Activated CD4-positive, alpha-beta T cell treated with anti-CD3 and anti-CD28 coated beads, Interleukin-2, amount 10 ng/mL, durations not matched to agents 24 days and 14 days (primary cell): ENCODE measurements at places on chromosomes 5 and 9.

DNA sequence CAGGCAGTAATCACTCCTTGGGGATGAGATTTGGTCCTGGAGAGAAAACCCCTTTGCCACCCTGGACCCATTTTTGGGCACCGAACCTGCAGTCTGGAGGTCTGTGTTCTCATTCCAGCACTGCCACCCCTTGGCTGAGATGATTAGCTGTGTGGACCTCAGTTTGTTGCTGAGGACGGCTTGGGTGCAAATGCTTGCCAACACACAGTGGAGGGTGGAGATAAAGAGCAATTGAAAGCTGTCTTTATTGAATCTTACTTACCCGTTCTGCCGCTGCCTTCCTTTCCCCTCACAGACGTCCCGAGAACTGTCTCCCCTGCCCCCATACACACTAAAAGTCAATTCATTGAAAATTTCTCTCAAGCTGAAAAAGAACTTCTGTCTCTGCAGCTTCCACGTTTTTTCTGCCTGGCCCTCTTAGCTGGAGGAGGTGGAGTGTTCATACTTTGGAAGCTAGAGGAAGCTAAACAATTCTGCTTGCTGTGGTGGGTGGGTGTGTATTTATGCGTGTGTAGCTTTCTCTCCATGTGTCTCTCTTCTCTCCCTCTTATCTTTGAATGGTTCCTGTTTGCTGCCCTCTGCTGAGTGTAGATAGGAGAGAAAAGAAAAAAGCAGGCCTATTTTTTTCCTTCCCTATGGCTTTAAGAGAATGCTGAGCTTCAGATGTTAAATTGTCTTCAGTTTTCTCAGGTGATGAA, 6.6 kb downstream of the GALNT10 start:
- DNase-seq, result peak; percentile 69

DNA sequence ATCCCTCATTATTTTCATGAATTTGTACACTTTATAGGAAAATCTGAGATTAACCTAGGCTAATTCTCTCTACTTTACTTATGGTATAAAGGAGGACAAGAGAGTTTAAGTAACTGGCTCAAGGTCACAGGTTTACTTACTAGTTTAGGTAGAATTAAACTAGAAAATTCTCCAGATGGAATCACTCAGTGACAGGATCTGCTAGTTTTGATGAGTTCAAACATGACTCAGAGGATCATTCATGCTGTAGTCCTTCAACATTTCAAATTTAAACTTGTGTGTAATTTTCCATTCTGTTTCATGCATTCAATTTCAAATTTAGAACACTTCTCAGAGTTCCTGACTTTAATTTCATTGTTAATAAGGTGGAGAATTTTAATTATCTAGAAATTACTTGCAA, 485.7 kb upstream of the TUSC1 start:
- no peak for DNase-seq

- no peak for DNase-seq
Measured at GRCh38 chr5:107676702-107677101, 6.0 kb upstream of the EFNA5 start.

DNA sequence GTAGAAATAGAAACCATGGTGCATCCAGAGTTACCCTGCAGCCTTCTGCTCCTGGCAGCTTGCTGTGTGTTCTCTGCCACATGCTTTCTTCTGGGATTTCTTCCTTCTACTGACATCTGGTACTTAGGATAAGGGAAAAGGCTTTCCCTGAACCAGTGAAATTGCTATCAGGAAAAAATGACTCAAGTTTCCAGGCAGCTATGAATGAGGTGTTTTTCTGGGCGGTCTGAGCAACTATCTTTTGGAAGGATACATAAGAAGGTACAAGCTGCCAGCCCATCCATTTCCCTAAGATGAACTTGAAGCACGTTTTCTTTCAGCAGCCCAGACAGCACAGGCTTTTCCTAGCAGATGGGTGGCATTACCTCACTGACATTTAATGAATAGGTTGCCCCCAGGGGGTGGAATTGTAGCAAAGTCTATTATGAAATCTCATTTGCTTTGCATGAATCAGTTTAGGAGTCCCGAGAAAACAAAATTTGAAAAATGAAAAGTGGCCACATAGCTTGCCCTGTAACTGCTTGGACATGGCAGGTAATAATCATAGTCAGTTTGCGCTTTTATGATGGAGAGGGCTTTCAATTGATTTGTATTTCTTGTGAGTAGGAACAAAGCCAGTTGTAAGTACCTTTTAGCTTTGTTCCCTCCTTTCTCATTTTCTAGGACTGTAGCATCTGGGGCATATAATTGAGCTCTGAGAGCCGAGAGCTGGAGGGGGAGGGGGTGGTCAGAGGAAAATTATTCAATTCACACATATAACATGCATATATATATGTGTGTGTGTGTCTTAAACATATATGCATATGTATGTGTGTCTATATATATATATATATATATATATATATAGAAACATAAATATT, 108.5 kb downstream of the C9orf152 start:
- DNase-seq, result no peak

DNA sequence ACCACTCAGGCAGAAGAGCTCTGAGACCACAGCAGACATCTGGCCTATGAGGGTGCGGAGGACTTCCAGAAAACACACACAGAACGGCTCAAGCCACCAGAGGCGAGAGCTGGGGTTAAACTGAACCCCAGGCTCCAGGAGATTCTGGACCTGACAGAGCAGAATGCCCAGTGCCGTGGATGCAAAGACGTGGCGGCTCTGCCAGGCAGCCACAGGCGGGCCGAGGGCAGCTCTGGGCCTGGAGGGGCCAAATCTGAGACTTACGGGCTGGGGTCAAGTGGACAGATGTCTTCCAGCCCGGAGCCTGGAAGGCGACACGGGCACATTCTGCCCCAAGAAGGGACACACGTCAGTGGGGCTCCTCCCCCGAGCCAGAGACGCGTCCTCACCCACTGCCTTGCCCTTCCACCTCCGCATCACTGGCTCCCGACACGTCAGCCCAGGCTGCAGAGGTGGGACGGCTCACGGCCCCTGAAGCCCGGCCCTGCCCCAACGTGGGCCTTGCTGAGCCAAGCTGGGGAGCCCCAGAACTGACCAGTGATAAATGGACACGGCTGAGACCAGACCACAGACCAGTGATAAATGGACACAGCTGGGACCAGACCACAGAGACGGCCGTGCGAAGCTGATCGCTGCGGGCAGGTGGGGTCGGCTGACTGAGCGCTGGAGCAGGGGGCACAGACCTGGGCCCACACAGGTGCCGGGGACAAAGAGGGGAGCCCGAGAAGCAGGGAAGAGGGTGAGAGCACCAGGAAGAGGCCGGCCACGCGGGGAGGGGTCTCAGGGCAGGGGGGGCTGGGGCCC, 40.9 kb upstream of the NSMF start:
- no peak for DNase-seq

GRCh38 chr5:180673371-180674089, 24.1 kb upstream of the FLT4 start:
- no peak for DNase-seq

- DNase-seq, result no peak
Measured at GRCh38 chr9:81146241-81146640, 543.1 kb downstream of the TLE1 start.

DNA sequence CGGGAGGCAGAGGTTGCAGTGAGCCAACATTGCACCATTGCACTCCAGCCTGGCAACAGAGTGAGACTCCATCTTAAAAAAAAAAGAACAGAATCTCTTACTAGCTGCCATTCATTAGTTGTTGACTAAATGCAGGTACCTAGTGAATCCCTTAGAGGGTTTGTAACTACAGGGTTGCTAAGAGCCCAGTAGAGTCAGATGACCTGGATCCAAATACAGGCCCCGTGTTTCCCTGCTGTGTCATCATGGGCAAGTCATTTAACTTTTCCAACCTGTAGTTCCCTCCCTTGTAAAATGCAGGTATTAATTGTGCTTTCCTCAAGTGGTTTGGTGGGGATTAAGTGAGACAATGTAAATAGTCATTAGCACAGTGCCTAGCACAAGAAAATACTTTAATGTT, 32.8 kb downstream of the PLAC8L1 start:
- no peak for DNase-seq

GRCh38 chr9:83012168-83012921, 50.6 kb downstream of the RASEF start:
- DNase-seq, result no peak

DNA sequence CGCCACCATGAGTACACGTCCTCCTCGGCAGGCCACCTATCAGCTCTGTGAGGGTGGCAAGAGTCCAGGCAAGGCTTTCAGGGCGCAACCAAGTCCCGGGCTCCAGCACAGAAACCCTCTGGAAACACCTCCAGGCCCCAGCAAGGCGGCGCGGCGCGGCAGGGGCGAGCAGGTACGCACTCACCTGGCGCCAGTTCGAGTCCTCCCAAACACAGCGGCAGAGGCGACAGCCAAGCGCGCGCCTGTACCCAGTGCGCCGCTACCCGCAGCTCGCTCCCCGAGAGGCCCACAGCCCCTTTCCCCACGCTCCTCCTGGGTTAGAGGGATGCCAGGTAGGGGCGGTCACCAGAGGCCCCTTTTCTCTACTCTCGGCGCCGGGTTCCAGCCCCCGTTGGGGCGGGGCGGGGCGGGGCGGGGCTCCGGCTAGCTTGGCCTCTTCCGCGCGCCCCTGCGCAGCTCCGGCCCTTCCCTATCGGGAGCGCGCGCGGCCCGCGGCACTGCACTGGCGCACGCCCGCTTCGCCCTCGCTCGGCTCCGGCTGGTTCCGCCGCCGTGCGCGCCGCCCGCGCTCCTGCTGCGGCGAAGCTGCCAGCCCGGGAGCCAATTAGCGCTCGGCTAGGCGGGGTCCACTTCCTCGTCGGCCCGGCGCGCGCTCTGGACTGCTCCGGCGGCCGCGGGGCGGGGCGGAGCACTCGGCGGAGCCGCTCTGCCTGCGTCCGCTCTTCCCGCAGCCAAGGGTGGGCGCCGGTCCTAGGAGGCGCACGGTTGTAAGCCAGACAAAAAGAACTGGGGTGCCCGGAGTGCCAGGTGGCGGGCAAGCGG, at the start of the genes NMRK1 and OSTF1:
TSS of gene NMRK1 (minus strand) at position 332 of the 822 bp plus-strand sequence. CDS start 5,040 bp downstream, outside the sequence.
TSS of gene OSTF1 (plus strand) at position 691 of the 822 bp plus-strand sequence. CDS start 179 bp downstream, outside the sequence.
- DNase-seq, result peak; percentile 99

- no peak for DNase-seq
Measured at GRCh38 chr5:54829102-54829501, 156.3 kb downstream of the ESM1 start.

- DNase-seq, result no peak
Measured at GRCh38 chr9:86983620-86984259, 36.4 kb upstream of the GAS1 start.

GRCh38 chr5:57549566-57549965, 67.0 kb upstream of the ACTBL2 start:
- no peak for DNase-seq

GRCh38 chr9:128361986-128362646, 9.1 kb upstream of the URM1 start:
- peak; percentile 91 for DNase-seq

- no peak for DNase-seq
Measured at GRCh38 chr5:72608297-72608696, 101.1 kb upstream of the ZNF366 start.

GRCh38 chr9:76086539-76086938, 196.1 kb downstream of the PCSK5 start:
- DNase-seq, result no peak

DNA sequence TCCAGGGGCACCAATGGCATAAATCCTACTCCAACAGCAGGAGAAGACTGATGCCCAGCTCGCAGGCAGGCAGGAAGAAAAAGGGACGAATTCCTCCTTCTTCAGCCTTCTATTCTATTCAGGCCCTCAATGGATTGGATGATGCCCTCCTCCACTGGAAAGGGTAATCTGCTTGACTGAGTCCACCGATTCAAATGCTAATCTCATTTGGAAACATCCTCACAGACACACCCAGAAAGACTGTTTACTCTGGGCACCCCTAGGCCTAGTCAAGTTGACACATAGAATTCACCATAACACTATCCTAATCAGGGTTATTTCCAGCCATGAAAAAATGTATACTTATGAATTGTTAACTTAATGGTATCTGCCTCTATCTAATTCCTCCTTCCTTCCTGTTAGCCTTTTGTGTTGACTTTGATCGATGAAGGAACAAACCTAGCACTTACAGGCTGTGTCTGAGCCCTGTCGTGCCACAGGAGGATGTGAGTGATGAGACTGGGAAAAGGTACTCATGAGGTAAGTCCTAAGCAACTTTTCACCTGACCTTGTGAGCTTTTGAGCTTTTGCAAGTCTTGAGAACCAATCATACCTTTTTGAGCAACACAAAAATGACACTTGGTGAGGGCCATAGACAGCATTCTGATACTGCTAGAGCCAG, 36.5 kb downstream of the FOXD1 start:
- DNase-seq, result no peak

GRCh38 chr5:179273441-179274145, 71.7 kb downstream of the ADAMTS2 start:
- no peak for DNase-seq

GRCh38 chr9:135240871-135241311, 153.4 kb downstream of the OLFM1 start:
- DNase-seq, result no peak

GRCh38 chr5:174947548-174947947, 223.2 kb downstream of the MSX2 start:
- DNase-seq, result no peak

DNA sequence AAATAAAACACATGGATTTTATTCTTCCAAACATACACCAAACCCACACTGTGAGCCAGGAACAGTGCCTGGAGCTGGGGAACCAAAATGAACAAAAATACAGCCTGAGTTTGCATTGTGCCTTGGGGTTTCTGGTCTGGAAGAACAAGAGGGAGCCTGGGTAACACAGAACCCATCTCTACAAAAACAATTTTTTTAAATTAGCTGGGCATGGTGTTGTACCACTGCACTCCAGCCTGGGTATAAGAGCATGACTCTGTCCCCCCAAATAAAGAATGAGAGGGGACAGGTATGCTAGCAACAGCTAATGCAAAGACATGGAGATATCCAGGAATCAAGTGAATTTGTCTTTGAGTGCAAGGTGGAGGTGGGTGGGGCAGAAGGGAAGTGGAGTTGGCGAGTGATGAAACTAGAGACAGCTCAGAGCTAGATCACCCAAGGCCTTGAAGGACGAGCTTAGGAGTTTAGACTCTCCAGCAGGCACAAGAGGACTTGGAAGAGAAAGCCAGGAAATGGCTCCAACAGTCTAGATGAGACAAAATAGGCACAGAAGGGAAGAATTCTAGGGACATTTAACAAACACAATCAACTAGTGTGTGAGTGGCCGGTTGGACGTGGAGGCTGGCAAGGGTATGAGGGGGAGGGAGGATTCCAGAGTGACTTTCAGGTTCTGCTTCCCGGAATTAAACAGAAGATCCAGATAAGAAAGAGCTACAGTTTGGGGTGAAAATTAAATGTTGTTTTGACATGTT, 47.4 kb downstream of the FNBP1 start:
- peak; percentile 77 for DNase-seq

GRCh38 chr5:109278141-109278540, 131.6 kb downstream of the PJA2 start:
- no peak for DNase-seq
